Stimulated activated CD8-positive, alpha-beta memory T cell treated with anti-CD3 and anti-CD28 coated beads, Interleukin-4, amount 100 ng/mL, for 1 hour (primary cell): ENCODE measurements at places on chromosomes 12 and 14.

DNA sequence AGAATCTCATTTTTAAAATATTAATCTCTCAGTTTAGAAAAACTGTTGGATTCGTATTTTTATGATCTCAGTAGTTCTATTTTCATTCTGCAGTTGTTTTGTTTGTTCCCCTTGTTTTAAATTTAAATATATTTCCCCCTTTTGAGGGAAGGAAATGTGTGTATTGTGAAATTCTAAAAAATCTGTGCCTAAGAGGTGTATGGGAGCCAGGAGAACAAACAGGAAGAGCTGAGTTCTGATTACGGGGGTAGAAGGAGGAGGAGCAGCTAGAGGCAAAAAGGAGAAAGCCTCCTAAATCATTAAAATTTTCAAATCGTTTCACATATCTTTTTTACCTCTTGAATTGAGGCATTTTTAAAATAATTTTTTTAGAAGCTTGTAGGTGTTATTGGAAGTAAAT, 2.3 kb downstream of the RDH12 start:
- DNase-seq, result no peak

- no peak for DNase-seq
These were observed 99.2 kb downstream of the DHRS2 start for GRCh38 chr14:23735394-23735793.

DNA sequence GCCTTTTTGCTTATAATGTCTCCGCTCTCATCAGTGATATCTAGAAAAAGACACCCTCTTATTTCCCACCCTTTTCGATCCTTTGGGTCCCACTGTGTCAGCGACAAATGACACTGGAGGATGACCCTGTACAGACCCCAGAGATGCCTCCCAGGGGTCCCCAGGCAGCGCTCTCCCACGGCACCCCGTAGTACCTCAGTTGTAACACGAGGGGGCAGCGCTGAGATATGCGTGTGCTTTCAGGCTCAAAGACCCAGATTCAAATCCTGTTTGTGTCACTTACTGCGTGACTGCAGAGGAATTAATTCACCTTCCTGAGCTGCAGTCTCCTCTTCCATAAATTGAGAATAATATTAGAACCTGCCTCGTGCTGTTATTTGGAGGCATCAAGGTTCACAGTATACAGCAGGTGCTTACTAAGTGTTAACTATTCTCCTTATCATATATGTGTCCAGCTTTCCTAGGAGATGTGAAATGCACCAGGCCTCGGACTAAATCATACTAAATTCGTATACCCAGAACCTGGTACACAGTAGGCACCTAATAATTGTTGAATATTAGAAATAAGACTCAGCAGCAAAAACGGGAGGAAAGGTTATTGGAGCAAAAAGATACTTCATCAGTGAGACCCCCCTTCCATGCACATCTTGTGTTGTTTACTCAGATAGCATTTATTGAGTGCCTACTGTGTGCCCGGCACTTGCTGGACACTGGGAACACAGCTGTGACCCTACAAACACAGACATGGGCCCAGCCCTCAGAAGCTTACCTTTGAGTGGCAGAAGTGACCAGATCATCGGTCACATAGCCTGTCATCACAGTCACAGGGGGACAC, 99.9 kb downstream of the PHETA1 start:
- no peak for DNase-seq

DNA sequence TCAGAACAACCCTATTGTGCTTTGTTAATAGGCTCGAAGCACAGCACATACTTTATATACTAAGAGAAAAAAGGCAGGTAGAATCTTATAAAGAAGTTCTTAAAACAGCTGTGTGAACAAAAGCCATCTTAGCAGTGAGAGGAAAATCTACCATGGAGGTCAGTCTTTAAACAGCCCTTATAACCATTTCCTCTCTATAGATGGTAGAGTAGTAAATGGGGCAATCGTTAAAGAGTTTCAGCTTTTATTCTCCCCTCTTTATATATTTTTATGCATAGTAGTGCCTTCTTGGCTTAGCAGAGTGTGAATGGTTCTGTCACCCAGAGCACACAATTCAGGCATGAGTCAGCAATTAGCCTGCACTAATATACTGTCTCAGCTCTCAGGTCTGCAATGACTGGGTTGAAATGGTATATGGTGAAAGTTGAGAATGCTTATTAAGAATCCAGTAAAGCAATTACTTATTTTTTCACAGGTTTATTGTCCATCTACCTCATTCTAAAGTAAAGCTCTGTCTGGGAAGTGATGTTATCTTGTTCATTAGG, 305.0 kb downstream of the NELL2 start:
- no peak for DNase-seq

- no peak for DNase-seq
These were observed 28.8 kb downstream of the PROX2 start for GRCh38 chr14:74846968-74847665.

DNA sequence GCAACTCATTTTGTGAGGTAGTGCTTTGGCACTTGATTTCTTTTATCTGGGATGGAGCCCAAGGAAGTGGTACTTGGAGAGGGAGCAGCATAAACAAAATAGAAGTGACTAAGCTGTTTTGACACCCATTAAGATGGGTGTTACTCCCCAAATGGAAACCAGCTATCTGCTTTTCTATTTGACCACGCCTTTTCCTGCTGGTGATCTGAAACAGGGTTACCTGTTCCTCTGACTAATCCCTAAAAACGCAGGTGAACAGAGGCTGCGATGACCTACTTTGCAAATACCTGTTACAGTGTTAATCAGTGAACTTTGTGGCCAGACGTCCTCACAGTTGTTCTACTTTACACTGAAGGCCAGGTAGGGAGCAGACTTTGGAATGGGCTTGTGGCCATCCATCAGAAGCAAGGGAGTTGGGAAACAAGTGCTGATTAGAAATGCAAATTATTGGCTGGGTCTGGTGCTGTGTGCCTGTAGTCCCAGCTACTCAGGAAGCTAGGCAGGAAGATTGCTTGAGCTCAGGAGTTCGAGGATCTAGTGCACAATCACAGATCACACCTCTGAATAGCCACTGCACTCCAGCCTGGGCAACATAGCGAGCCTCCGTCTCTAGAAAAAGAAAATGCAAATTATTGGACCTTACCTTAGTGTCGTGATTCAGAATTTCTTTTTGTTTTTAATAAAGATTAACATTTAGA, 58.3 kb upstream of the HECTD1 start:
- no peak for DNase-seq

DNA sequence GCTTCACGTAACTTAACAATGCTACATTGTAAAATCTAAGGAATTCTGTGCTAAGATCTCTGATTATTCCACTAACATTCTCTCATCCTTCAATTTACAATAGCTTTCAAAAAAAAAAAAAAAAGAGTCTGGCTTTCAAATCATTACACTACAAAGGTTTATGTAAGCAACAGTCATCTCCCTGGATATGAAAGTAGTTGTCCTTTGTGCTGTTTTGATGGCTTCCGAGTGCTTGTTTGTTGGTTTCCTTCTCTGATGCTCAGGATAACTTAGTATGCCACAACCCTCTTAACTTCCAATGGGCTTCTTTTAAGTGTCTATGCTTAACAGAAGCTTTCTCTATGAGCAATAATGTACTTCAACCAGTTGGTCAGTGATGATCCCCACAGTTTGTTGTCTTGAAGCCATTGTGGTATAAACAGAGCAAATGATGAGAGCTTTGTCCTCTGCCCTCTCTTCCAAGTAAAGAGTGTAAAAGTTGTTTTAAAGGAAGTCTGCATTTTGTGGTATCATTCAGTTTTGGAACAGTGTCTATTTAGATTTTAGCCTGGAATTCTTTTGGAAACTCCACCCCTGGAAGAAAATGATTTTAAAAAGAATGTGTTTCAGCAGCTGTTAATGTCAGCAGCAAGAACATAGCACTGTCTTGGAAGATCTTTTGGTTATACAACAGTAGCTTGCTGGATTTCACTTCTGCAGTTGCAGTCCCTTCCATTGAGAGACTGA, 396.1 kb upstream of the RGS6 start:
- no peak for DNase-seq

DNA sequence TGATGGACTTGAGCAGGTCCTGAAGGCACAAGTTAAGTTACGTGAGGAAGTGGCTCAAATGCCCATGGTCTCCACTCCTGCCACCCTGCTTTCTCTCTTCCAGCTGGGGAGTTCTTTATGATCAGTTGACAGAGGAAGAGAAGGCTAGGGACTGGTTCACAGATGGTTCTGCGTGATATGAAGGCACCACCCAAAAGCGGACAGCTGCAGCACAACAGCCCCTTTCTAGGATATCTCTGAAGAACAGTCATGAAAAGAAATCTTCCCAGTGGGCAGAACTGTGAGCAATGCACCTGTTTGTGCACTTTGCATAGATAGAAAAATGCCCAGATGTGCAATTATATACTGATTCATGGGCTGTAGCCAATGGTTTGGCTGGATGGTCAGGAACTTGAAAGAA, 162.4 kb upstream of the FSCB start:
- no peak for DNase-seq

DNA sequence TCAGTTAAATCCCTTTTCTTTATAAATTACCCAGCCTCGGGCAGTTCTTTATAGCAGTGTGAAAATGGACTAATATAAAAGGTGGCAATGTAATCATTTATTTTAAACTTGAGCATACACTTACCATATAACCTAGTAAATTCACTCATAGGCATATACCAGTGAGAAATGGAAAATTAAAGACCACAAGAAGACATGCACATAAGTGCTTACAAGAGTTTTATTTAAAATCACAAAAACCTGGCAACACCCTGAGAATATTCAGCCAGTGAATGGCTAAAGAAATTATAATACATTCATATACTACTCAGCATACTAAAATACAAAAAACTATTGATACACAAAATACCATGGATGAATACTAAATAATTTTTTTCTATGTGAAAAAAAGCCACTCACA, 1017.5 kb upstream of the TMEM132C start:
- no peak for DNase-seq

- no peak for DNase-seq
These were observed 851.8 kb downstream of the TMEM121 start for GRCh38 chr14:106378191-106378590.

DNA sequence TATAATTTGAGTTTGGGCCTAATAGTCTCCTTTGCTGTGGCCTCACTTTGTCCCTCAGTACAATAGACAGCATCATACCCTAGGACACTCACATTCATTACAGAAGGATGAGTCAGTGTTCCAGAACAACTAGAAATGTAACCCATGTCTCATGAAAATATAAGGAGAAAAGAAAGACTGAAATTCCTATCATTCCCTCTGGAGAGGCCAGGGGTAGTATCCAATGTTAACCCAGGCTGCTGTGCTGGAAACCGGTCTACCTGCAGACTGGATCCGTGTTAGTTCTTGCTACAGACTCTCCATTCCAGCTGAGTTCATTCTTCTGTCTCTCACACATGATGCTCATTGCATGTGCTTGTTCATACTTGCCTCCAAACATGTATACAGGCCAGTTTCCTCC, 75.8 kb upstream of the HOXC13 start:
- no peak for DNase-seq

- no peak for DNase-seq
These were observed 4.9 kb downstream of the CERS5 start for GRCh38 chr12:50162230-50162629.

DNA sequence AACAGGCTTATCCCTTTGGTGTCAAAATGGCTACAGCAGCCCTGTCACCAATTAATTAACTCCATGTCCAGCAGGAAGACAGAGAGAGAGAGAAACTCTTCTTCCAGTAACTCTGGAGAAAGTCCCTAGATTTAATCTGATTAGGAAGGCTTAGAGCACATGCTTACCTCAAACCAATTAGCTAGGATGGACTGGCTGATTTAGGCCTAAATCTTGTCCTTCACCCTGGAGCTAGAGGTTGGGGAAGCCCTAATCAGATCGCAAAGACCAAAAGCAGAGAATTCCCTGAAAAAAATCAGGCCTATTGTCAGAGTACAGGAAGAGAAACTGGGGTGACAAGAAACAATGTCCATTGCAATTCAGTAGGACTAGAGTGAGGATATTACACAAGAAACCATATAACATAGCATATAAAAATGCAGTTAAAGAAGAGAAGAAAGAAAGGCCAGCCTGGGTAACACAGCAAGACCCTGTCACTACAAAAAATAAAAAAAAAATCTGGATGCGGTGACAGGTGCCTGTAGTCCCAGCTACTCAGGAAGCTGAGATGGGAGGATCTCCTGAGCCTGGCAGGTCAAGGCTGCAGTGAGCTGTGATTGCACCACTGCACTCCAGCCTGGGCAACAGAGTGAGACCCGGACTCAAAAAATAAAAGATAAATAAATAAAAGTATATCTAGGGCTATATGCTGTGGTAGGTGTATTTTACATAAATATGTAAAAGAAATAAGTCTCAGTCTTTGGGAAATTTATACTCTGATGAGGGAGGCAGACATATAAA, 34.9 kb upstream of the TUBA1A start:
- DNase-seq, result no peak

GRCh38 chr14:40682131-40682913, 924.4 kb upstream of the LRFN5 start:
- no peak for DNase-seq

DNA sequence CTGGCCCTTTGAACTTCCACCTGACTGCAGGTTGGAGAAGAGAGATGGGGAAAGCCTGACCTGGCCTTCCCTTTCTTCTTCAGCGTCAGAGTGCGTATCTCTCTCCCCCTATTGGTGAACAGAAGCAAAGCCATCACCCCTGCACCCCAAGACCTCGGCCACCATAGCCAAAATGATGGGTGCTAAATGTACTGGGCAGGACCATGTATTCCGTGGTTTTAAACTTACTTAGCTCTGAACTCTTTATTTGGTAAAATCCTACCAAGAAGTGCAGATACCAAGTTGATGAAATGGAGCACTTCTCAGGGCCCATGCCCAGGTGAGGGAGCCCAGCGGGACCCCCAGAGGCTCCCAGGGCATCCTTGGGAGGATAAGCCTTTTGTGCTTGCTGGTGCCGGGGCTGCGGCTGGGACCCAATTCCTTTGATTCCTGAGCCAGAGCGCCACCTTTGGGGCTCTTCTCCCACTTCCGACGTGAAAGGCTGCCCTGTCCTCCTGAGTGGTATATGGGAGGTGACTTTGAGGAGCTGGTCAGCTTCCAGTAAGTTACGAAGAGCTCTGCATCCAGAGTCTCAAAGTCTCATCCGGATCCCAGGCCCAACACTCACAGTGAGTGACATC, 9.4 kb downstream of the CCND2 start:
- DNase-seq, result no peak

DNA sequence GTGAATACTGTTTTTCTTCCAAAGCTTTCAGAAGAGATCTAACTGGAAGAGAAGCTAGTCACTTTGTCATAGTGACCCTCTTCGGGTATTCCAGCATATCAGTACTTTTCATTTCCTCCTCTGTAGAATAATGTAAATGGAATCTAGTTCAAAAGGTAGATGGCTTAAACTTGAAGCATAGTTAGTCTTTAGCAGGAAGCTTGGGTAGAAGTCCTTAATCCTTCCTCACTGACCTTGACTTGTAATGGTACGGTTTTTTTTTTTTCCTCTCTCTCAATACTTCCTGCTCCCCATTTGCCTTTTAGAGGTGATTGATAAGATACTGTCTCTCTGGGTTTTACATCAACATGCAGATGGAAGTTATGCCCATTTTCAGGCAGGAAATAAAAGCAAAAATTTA, 1.7 kb downstream of the FBXO34 start:
- DNase-seq, result no peak

DNA sequence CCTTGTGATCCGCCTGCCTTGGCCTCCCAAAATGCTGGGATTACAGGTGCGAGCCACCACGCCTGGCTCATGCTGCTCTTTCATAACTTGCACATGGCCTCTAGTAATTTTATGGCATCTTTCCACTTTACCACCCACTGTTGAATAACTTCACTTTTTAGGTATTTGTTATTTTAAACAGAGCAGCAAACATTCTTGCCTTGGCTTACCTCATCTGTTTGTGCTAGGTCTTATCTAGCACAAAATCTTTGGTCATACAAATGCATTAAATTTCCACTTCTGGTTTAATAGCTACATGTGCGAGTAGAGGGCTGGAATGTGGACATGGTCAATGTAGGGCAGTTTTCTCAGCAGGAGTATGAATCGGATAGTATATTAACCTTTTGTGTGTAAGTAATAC, 38.8 kb upstream of the ATF7IP start:
- no peak for DNase-seq
